Activated effector memory CD4-positive, alpha-beta T cell treated with Interleukin-2 at 50 U/mL for 16 hours (primary cell): ENCODE measurements at places on chromosomes 7 and 10.

DNA sequence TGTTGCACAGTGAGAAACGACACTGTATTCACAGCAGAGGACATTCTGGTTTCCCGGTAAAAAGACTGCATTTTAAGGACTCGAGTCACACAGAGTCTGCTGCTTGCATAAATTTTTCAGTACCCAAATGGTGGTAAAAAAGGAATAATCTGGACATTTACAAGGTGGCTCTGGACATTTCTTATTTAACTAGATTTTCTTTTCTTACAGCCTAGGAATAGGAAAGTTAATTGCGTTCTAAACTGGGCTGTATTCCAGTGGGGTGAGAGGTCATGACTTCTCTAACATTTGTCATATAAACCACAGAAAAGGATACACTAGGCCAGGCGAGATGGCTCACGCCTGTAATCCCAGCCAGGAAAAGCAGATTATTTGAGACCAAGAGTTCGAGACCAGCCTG, 237.5 kb upstream of the KLF6 start:
- DNase-seq: no peak

- DNase-seq: no peak
Measured at GRCh38 chr10:8584666-8585065, 530.2 kb downstream of the GATA3 start.

DNA sequence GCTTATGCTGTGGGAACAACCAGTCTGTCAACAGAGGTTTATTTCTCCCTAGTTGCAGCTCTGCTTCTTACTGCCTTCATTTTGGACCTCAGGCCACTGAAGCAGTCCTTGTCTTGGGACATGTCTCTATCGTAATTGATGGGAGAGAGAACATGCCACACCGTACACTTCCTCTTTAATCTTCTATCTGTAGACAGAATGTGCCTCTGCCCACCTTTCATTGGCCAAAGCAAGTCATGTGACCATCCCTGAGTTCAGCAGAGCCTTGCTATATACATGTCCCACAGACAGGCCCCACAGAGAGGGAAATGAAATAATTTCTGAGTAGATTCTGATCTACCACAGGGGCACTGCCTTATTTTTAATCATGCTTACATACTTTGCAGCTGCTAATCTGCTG, 98.0 kb downstream of the KCND2 start:
- no peak for DNase-seq

GRCh38 chr10:4043897-4044665, 259.1 kb upstream of the KLF6 start:
- no peak for DNase-seq

DNA sequence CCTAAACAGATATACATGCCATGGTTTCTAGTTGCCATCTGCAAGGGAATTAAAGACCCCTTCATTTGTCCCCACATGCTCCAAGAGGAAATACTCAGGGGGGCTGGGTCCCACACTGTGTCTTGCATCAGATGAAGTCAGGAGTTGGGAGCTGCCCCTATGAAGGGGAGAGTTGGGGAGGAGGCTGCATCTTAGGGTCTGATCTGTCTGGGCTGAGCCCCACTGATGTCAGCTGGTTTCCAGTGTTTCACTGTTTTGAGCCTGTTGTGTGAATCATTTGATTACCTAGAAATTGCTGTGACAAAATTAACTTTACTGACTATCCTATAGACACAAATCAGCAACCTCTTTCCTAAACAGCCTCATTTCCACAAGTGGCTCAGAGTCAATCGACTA, 4.9 kb upstream of the ADCY1 start:
- DNase-seq: no peak

DNA sequence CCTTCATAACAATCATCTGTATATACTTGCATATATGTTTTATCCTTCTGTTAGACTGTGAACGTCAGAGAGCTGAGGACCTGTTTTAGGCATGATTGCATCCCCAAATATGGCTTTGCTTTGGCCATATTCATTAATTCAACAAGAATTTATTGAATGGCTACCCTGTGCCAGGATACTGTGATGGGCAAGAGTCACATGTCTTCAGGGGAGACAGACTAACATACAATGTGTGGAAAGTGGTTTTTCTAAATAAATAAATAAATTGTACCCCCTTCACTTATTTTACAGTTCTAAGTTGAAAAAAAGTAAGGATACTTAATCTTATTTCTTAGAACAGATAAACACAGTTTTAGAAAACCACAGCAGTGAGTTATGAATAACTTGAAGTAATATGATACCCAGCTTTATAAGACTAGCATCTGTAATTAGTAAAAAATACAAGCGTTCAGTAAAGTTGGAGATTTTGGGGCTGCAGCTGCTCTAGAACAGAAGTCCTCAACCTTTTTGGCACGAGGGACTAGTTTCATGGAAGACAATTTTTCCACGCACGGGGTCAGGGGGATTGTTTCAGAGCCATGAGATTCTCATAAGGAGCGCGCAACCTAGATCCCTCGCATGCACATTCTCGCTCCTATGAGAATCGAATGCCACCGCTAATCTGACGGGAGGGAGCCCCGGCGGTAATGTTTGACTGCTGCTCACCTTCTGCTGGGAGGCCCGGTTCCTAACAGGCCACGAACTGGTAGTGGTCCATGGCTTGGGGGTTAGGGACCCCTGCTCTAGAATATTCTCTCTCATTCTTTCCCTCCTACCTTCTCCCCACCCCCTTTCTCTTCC, 89.4 kb upstream of the MTPN start:
- DNase-seq: no peak

- DNase-seq: no peak
Measured at GRCh38 chr7:112101201-112101846, 104.9 kb downstream of the DOCK4 start.

- DNase-seq: no peak
Measured at GRCh38 chr10:103273041-103273441, 3.9 kb upstream of the INA start.

DNA sequence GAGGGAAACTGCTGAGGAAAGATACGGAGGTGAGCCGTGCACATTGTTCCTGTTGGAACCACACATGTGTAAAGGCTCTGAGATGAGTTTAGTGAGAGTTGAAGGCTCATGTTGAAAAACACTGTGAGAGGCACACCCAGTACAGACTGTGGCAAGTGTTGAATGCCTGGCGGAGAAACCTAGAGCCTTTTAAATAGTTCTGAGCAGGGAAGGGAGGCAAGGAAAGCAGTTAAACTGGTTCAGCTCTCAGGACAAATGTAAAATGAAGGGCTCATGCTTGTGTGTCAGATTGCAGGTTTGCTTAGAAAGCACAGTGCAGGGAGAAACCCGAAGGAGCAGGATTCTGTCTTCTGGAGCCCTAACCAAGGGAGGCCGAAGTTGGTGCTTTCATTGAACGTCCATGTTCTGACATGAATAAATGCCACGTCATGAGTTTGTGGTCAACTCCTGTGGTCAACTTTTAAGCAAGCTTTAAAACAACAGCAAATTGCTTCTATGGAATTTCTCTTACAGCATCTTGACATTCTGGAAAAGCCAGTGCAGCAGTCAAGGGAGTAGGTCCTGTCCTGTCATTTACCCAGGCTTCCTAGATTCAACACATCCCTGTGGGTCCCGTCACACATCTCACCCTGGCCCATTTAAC, 650.9 kb upstream of the GALNT17 start:
- no peak for DNase-seq

DNA sequence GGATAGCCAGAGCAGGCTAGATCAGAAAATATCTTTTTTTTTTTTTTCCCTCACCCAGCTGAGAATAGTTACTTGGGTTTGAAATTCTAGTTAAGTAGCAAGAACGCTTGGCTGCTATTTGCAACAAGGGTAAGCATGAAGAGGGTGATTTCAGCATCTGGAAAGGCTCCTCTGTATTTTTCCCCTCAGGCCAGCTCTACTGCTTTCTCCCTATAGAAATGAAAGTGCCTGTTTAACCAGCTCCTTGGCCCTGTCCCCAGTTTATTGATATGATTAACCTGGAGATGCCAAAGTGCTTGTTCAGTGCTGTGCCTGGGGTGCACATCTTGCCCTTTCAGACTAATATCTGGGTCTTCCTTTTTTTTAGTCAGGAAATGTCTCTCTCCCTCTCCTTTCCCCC, 37.1 kb downstream of the AP3M1 start:
- DNase-seq: no peak

DNA sequence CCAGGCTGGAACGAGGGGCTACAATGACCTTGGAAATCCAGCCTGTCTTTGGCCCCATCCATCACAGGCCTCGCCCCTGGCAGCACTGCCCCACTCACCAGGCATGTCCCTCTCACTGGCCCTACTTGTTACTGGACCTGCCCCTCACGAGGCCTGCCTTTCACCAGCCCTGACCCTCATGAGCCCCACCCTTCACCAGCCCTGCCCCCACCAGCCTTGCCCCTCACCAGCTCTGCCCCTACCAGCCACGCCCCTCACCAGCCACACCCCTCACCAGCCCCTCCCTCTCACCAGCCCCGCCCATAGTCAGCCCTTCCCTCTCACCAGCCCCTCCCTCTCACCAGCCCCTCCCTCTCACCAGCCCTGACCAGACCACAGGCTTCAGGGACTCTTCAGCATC, 57.8 kb downstream of the COL26A1 start:
- DNase-seq: no peak

- DNase-seq: no peak
Measured at GRCh38 chr10:116733566-116733965, 8.8 kb downstream of the HSPA12A start.

DNA sequence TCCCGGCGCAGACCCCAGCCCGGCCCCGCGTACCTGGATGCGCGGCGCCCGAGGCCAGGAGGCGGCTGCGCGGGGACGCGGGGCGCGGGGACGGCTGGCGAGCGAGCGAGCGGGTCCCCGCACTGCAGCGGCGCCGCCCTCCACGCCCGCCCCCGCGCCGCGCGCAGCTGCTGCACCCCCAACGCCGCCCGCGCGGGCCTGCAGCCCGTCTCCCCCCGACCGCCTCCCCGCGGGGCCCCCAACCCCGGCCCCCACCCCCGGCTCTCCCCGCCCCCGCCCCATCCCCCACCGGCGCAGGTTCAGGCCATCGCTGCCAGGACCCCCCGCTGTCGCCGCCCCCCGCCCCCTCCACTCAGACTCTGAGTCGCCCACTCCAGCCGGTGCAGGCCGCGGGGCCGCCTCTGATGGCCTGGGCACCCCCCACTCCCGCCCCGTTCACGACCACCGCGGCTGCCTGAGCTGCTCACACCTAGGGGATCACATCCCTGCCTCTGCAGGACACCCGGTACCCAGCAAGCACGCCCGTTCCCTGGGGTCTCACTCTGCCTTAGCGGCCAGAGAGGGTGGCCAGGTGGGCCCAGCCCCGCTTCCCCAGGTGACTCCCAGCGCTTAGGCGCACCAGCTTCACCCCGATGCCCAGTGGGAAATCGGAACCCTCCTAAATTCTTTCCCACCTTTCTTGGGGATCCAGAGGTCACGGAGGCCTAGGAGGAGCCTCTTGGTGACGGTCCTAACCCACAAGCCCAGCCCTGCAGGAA, 13.9 kb upstream of the DNAAF5 start:
- DNase-seq: no peak
